CD8-positive, alpha-beta memory T cell (primary cell): ENCODE measurements at places on chromosomes 7 and 10.

GRCh38 chr7:51148216-51148615 is 168.4 kb downstream of the COBL start:
- DNase-seq: no peak

DNA sequence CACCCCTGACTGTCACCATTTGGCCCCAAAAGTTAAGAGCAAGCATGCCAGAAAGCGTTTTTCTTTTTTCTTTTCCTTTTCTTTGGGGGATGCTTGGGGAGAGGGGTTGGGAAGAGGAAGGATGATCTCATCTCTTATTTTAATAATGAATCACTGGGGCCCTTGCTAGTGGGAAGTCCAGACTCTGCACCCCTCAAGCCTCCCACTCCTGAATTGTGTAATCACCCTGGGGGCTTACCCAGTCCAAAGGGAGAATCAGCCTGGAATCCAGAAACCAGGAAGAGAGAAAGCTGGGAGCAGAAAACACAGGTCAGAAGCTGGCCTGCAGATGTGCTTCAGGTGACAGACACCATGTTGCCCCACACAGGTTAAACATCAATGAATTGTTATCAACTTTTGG is 14.7 kb upstream of the HABP2 start:
- DNase-seq: no peak

- no peak for DNase-seq
These were observed 18.4 kb upstream of the GPR146 start for GRCh38 chr7:1025743-1026581.

DNA sequence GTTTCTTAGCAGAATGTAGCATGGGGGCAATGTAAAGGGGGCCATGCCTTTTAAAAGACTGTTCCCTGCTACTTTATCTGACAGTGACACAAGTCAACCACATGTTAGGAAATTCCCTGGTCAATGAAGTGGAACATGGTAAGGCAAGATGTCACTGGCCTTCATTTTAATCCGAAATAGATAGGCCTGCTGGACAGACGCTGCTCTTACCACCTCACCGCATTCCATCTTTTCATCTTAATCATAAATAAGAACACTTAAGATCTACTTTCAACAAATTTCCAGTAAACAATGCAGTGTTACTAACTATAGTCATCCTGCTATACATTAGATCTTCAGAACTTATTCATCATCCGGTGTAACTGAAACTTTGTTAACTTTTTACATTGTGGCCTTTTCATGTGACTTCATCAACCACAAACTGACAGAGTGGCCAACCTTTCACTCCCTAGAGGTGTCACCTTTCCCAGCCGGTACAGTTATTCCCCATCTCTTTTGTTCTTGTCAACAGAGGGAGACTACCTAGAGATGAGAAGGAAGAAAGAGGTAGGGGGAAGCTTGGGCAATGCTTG is 15.6 kb downstream of the ASB4 start:
- no peak for DNase-seq

- no peak for DNase-seq
These were observed 267.5 kb downstream of the SORCS3 start for GRCh38 chr10:104908581-104908980.

- no peak for DNase-seq
These were observed 17.0 kb downstream of the PKD1L1 start for GRCh38 chr7:47931005-47932004.

DNA sequence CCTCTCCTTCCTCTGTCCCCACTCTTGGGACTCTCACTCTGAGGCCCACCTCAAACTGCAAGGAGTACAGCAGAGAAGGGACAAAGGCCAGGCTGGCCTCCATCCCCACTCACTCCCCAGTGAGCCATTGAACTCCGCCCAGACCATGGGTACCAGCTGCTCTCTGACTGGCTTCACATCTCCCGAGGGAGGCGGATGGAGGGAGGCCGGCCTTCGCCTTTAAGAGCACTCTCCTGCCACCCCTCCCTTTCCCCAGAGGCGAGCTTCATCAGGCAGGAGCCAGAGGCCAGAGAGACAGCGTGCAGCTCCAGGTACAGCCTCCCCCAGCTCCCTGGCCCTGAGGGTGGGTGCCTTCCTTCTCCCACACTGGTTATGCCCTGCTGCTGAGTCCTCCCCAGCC is 1.8 kb upstream of the LDB3 start:
- DNase-seq: no peak

- DNase-seq: no peak
These were observed 634.2 kb upstream of the AUTS2 start for GRCh38 chr7:68964060-68964459.

DNA sequence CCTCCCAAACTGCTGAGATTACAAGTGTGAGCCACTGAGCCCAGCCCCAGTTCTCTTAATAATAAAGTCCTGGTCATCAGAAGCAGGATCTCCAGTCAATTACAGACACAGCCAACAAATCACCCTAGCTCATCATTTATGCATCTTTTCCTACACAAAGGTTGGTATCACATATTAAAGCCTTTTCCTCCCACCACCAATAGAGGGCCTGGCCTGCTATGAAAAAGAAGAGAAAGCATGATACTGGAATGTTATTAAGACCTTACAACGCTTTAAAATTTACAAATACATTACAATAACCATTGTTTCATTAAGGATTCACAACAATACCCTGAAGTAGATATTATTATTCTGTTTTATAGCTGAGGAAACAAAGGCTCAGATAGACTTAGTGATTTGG is 25.9 kb downstream of the VAX1 start:
- no peak for DNase-seq

- no peak for DNase-seq
These were observed 22.7 kb downstream of the EXOC4 start for GRCh38 chr7:133275446-133276095.

GRCh38 chr10:49225218-49225876 is 37.2 kb upstream of the TMEM273 start:
- no peak for DNase-seq

DNA sequence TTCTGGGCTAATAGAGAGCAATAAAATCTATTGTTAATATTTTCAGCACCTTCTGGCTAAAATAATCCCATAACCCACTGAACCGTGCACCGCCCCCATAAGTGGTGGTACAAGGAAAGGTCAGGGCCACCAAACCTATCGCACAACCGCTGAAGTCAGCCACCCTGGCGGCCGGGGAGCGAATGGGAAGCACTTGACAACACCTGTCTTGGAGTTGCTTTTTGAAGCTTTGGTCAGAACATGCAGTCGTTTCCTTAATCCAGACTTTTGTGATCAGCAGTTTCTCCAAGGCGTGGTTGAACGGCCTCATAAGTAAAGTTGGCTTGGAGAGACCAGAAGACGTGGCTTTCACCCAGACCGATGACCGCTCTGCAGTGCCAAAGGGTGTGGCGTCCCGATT is 97.4 kb downstream of the DNAJB6 start:
- DNase-seq: no peak

DNA sequence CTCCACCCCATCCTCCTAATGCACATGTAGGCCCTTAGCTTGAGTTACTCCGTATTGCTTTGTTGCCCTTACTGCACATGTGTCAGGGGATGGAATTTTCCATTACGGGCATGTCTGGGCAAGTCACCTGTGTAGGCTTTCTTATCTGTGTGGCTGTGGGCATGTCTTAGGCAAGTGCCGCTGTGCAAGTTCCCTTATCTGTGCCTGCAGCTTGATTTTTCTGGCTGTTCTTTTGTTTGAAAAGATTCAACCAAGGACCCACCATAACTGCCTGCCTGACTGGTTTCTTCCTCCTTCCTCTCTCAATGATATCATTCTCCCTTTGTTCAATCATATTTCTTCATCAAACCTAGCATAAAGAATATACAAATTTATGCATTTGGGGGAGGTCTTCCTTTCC is 88.5 kb downstream of the AKR1D1 start:
- DNase-seq: no peak

GRCh38 chr7:78716876-78717275 is 736.6 kb downstream of the MAGI2 start:
- DNase-seq: no peak

GRCh38 chr7:154409703-154410311 is 357.6 kb downstream of the DPP6 start:
- no peak for DNase-seq

DNA sequence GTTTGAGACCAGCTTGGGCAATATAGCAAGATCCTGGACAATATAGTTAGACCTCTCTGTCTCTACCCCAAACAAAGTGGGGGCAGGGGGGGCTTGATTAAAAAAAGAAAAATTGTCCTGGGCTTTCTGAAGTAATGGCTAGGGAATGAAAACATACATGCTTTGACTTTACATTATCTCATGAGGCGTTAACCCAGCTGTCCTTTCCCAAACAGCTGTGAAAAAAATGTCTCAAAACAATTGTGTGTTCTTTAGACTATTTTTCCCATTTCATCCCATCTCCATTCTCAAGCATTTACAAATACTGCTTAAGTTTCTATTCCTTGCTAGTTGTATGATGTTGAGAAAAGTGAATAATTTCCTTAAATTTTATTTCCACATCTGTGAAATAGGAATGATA is 27.0 kb upstream of the CDK13 start:
- DNase-seq: no peak

DNA sequence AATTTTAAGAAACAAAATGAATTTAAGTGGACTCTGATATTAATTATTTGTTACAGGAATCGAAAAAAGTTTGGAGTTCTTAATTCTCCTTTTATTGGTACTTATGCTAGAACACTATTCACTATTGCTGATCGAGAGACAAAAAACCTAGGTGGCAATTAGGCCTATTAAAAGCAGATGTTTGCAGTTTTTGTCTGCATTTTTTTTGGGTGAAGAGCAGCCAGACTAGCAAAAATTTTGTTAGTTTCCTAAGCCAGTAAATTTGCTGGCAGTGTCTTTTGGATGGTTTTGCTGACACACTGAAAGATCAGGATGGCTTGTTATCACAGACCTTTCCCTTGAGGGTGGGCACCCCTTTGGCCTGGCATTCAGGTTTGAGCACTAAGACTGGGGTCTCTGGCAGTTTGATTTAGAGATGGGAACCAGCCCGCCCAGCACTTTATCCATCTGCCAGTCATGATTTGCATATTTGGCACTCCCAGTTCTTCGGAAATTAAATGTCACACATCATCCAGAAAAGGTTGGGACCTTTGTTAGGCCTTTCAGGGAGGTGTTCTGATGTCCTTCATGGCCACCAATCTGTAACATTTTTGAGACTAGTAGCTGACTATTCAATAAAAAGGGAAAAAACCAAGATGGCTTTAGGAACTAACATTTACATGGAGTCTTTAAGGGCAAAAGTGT is 57.3 kb downstream of the INPP5F start:
- no peak for DNase-seq
